ENCODE measurements at places on chromosomes 12 and 14. TPM values are rescaled to one million over a fixed set of nuclear protein-coding genes. Genes with fewer than 3 reads are reported as not detected.
A peak's percentile ranks its signal among the peaks of the same experiment; 100 is the strongest.

The RPAP3 gene
- total RNA-seq, result 29.9 TPM

The CCNK gene
- total RNA-seq, result 9.1 TPM

The FITM1 gene
- total RNA-seq, result not detected

The BEGAIN gene
- total RNA-seq, result not detected

DNA sequence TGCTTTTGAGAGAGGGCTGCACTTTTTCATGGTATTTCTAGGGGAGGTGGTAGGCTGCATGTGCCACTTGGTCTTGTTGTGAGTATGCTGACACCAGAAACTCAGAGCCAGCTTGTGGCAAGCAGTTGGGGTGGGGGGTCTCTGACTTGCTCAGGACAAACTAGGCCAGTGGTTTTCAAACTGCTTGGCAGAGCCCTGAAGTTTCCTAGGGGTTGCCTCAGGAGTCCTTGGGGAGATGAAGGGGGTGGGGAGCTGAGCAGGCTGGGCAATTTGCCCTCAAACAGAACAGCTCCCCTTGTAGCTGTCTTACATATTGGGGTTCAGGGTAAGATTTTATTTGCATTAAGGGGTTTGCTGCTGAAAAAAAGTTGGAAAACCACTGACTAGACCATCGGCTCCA, 3.9 kb downstream of the BCL2L2 start:
- no peak for DNase-seq

DNA sequence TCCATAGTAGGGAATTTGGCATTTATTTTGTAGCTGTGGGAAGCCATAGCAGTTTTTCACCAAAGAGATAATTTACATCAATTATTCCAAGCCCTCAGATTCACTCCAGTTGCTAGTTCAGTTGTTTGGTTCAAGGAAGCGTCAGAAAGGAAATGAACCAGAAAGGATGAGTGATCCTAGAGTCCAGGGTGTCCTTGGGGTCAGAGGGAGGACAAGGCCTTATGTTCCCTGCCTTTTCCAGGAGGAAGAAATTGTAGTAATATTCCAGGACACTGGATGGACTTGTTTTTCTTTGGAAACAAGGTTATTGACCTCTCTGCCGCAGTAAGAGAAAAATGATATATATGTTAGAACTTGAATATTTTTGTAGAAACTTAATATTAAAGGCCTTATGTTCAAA, 409.5 kb downstream of the RGS6 start:
- no peak for DNase-seq

GRCh38 chr12:132506328-132507160, 16.6 kb downstream of the FBRSL1 start:
- no peak for DNase-seq

DNA sequence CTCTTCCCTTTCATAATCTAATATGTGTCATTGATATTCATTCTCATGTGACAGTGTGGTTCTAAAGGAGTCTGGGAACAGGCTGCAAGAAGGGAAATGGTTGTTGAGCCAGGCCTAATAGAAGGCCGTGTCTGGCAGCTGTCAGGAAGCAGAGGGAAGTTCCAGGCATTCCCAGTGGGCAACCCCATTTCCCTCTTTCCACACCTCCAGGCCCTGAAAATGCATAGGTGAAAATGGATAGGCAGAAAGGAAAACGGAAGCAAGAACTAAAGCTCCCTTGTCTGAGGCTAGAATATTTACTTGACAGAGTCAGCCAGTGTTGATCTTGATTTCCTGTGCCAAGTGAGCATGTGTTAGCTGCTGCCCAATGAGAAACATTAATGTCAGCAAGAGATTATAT, 97.7 kb downstream of the PPM1A start:
- DNase-seq, result no peak

DNA sequence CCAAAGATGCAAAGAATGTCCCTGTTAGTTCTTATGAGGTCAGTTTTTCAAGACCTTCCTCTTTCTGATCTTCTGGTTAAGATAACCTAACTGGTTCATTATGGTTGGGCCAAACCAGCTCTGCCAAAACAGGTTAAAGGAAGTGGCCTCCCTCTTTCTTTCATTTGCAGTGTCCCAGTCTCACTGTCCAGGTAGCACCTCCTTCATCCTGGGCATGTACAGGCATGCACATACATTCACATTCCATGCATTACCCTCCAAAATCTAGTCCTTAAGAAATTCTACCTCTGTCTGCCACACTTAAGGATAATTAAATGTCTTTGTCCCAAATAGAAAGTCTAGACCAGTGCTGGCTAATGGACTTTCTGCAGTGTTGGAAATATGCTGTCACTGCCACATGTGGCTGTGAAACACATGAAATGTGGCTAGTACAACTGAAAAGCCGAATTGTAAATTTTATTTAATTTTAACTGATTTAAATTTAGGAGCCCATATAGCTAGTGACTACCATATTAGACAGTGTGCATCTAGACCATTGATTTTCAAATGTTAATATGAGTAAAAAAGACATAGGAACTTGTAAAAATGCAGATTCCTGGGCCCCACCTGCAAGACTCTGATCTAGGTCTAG, 169.3 kb downstream of the PCNX1 start:
- DNase-seq, result no peak

DNA sequence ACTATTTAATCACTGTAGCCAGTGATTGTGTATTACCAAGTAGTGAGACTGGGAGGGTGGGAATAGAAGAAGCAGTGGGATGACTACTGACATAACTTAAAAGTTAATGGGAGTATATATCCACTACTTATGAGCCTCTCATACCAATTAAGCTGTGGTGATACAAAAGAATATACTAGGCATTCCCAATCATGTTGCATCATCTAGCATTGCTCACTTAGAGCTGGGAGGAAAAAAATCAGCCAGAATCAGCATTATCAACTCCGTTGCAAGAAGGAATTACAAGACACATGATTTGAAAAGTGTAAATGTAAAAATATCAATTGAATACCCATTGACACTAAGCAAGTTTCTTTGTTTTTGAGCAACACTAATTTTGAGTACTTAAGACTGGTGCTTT, 745 bp upstream of the PPP1R36 start:
- DNase-seq, result no peak

- DNase-seq, result peak; percentile 19
Measured at GRCh38 chr12:101566318-101566717, 28.5 kb upstream of the MYBPC1 start.

- DNase-seq, result no peak
Measured at GRCh38 chr14:20184181-20184580, 6.5 kb upstream of the OR11G2 start.

All from H4 (cell line).